Stimulated activated CD4-positive, alpha-beta T cell treated with anti-CD3 and anti-CD28 coated beads, Interleukin-2, amount 100 ng/mL, for 24 hours (primary cell): ENCODE measurements at places on chromosomes 5 and 9.

DNA sequence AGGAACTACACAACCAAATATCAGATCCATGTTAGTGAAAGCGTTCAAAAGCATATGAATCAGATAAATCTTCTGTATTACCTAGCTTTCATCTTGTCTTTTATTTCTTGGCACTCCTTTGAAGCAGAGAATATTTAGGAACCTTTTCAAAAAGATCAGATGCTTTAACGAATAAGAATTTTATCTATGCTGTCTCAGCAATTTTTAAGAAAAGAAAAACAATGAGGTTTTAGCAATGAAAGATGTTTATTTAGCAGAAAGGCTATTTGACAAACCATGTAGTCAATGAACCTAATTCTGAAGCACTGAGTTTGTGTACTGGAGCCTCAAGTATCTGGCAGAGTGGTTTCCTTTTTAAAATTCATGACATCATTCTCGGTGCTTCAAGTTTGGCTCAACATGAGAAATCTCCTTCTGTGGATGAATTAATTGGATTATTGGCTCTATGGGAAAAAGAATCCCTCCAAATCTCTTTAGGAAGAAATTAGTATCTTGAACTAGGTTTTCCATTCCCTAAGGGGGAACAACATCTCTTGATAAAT lies 534.7 kb downstream of the CAAP1 start:
- DNase-seq = no peak

GRCh38 chr9:112056996-112057395 lies 118.1 kb downstream of the SUSD1 start:
- DNase-seq = no peak

- DNase-seq = no peak
Measured at GRCh38 chr5:513216-514100, 10.8 kb downstream of the SLC9A3 start.

DNA sequence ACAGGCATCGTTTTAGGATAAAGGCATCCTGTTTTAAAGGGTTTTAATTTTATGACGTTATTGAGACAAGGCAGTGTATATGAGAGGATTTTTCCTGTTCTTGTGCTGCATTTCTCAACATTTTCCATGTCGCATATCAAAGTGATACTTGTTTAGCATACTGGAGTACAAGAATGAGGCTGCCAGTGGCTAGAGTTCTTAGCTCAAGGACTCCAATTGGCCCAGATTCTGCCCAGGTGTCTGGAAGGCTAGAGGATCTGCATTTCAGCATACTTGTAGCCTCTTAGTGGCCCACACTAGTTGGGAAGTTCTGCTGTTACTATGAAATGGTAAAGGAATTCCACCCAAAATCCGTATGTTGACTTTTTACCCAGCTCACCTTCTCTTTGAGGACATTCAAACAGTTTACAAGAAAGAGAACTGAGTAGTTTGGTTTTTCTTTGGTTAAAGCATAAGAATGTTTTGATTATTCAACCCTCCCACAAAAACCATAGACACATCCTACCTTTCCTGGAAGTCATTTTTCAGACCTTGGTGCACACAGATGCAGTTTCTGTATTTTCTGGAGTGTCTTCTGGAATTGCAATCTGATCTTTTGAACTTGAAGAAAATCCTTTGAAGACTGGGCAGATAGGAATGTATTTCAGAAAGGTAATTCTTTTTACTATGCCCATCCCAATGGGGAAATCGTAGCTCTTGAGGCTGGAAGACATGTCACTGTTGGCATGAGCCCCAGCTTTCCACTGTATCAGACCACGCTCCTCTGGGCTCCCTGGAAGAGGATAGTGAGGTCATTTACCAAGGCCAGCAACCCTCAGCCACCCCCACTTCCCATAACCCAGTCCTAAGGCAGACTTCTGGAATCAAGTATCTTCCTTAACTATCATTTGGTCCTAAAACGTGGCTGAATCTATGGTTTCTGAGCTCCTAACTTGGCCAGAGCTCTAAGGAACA lies 11.3 kb downstream of the SLC23A1 start:
- DNase-seq = no peak

GRCh38 chr9:21967702-21968101 lies 26.5 kb downstream of the CDKN2A start:
- no peak for DNase-seq

DNA sequence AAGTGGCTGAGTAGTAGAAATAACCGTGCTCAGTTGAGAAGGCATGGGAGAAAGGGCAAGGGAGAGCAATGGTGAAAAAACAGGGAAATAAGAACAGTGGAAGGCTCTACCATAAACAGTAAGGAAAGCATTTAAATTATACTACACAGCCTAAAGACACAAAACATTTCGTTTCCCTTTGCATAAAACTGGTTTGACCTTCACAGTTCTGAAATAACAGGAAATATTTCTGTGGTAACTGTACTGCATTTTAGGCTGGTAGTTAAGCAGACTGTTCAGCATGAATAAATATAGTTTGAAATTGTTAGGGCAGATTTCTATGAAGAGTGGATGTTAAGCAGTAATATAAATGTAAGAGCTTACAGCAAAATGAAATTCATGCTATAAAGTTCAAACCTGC lies 147.5 kb downstream of the CSNK1G3 start:
- DNase-seq = no peak

GRCh38 chr5:92637247-92637646 lies 943.8 kb downstream of the NR2F1-AS1 start:
- no peak for DNase-seq

- DNase-seq = no peak
Measured at GRCh38 chr9:134466869-134467616, 140.8 kb downstream of the RXRA start.

DNA sequence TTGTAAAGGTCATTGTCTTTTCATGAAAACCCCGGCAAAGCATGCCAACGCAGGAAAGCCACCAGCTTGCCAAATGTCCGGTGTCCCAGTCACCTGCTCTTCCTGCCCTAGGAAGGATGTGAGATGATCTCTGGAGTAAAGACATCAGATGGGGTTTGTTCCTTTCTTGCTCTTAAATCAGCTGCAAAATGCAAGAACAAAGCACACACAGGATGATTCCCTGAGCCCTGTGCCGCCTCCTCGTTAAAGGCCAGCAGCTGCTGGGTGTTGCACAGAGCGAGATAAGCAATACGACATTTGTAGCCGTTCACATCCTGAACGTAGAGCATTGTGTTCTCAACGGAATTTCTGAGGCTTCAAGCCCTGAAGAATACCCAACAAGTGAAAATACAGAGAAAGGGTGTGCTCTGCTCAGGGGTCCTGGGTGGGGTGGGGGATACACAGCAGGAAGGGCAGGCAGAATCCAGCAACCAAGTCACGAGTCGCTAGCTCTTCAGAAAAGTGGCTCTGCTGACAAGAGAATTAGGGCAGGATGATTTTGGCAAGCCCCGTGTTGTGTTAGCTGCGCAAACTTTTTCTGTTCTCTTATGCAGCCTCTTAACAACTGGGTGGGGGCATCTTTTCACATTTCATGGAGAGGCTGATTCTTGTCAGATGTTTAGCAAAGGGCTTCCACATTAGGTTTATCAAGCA lies 229.2 kb upstream of the MAP3K1 start:
- no peak for DNase-seq

- DNase-seq = no peak
Measured at GRCh38 chr9:98193336-98193944, 1.0 kb upstream of the CORO2A start.

DNA sequence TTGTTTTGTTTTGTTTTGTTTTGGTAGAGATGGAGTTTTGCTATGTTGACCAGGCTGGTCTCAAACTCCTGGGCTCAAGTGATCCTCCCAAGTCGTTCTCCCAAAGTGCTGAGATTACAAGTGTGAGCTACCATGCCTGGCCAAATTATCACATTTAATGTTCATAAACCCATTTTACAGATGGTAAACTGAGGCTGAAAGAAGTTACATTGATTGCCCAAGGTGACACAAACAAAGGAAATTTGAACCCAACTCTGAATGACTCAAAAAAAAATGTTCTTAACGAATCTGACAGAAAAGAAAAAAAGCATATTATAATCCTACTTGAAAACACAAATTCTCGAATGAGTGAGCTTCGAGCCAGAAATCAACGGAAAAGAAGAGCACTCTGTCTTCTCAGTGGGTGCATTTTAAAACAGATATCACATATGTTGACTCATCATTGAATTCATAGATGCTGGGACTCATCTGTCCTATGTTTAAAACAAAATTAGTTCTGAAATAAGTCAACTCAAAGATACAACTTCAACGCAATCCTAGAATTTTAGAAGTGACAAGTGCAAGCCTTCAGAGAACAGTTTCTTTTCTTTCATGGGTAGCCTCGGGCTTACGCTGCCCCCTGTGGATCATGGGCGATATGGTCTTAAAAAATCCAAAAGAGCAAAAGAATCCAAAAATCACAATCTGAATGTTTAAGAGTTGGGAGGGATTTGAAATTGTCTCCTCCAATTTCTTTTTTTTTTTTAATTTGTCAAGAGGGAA lies 28.4 kb downstream of the TIMD4 start:
- DNase-seq = peak; percentile 69

DNA sequence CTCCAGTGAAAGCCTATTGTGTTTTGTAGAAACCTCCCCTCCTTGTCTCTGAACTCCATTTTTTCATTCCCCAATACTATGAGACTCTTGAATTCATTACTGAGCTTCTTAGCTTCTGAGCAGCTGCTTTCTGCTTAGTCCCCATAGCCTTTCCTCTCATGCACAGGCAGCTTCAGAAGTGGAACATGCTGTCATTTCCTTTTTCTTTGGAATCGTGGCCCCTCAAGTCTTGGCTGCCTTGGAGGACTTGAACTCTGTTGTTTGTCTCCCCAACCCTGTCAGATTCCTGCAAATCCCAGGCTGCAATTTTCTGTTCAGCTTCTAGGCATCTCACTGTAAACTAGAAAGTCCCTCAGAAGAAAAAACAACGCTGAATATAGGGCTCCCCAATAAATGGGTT lies 268.5 kb downstream of the ARRDC3 start:
- DNase-seq = no peak

DNA sequence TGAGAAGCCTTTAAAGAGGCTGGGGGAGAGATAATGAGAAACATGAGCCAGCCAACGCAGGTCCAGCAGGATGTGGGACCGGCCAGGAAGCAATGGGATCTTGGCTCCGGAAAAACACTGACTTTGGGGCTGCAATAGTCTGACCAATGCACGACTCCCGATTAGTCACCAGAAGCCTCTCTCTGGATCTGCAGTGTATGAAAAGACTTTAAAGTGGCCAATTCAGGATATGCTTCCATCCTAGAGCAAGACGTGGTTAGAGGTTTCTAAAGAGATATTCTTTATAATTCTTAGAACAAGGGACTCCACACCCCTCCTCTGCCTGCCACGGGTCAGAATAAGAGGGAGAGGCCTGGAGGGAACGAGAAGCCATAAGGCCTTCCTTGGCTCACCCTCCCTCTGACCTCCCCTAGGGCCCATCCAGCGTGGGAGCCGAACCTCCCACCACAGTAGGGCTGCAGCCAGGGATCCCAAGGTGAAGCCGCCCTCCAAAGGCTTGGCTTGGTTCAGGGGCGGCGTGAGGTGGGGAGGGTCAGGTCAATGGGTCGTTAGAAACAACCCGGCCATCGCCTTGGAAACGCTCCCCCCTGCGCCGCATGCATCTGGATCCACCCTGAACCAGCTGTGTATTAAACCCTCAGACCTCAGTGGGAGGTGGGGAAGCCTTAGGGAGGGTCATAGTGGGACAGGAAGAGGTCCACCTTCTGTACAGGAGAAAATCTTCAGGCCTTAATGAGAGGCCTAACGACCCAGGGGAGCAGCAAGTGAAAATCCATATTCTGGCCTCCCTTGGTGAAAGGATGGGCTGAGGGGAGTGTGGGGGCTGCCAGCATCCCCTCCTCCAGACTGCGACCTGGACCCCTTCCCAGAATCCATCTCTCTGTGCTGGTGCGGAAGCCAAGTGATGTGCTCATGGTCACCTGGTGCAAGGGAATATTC lies 11.1 kb downstream of the FGF1 start:
- no peak for DNase-seq

- DNase-seq = no peak
Measured at GRCh38 chr9:17204611-17205152, 69.8 kb downstream of the CNTLN start.

DNA sequence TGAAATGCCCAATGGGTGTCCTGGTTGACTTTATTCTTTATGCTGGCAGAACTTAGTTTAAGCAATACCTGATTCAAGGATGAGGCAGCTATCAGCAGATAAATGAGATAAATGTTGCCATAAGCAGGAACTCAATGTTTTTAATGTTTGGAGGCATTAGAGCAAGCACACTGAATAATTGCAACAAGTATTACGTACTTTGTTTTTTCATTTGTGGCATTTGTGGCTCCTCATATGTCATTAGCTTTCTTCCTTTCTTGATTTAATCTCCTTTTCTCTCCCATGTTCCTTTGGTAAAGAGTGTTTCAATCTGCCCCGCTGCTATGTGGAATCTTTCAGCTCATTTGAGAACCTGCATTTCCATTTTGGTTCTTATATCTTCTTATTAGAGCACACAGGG lies 6.4 kb upstream of the NR3C1 start:
- DNase-seq = no peak

DNA sequence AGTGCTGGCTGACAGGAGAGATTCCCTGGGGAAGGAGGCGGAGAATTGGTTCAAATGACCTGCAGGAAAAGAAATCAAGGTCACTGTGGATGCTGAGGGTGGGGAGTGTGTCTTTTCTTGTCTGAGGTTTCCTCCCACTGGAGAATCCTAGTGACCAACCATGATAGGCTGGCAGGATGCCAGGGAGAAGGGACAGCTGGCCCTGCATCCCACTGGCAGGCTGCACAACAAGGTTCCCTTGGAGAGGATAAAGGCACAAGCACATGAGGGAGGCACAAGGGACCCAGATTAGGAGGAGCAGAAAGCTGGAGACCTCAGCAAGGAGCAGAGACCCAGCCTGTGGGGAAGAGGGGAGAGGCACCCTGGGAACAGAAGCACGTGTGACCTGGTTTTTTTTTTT lies 11.4 kb upstream of the ZDHHC12 start:
- DNase-seq = no peak

DNA sequence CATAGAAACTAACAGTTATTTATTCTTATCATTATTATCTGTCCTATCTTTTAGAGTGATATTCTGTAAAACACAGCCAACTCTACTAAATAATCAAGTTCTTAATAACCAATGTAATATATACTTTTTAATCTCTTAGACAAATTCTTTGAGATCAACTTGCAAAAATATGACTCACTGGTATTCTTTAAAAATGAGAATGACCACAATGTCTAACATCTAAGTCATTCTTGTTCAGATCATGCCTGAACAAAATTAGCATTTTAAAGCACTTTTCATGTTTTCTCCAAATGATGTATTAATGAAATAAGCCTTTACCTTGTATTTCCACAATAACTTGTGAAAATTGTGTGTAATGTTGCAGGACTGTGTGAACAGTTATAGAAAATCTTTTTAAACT lies 356.9 kb upstream of the RGMB start:
- DNase-seq = no peak

DNA sequence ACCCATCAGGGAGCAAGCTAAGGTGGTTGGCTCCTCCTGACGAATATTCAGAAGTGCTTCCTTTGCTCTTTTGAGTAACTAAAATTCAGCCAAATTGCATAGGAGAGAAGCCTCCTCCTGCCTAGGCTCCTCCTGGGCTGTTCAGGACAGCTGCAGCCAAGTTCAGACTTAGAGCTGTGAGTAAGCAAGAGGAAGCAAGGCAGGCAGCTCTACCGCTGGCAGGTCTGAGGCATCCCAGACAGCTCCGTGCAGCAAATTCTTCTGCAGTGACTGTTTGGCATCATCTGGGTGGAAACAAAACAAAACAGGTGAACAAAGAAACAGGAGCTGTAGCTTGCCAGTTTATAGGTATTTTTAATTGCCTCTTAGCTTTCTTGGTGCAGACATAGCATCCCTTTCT lies 421.0 kb downstream of the GADD45G start:
- DNase-seq = no peak

GRCh38 chr9:115341426-115341825 lies 223.5 kb upstream of the TNC start:
- DNase-seq = no peak

GRCh38 chr9:110371411-110372007 lies 33.8 kb upstream of the TXNDC8 start:
- DNase-seq = no peak
